Activated CD4-positive, alpha-beta T cell treated with anti-CD3 and anti-CD28 coated beads, Interleukin-2, Interleukin-4, amounts not matched to agents 100 ng/mL and 50 ng/mL, durations not matched to agents 16 hours and 8 hours (primary cell): ENCODE measurements at places on chromosomes 1 and 21.
A peak's percentile ranks its signal among the peaks of the same experiment; 100 is the strongest.

DNA sequence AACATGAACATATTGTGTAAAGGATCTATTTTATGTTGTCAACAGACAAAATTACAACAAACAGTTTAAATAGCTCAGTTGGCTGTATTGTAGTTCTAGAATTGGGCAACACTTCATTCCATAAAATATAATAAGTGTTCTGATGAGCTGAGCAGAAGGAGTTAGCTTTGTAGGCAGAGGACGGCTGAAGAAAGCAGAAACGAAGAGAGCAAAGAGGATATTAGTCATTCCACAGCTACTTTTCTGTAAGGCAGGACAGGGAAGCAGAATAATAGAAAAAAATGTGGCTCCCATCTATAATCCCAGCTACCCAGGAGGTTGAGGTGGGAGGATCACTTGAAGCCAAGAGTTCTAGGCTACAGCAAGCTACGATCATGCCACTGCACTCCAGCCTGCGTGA, 20.2 kb upstream of the IVNS1ABP start:
- no peak for DNase-seq

DNA sequence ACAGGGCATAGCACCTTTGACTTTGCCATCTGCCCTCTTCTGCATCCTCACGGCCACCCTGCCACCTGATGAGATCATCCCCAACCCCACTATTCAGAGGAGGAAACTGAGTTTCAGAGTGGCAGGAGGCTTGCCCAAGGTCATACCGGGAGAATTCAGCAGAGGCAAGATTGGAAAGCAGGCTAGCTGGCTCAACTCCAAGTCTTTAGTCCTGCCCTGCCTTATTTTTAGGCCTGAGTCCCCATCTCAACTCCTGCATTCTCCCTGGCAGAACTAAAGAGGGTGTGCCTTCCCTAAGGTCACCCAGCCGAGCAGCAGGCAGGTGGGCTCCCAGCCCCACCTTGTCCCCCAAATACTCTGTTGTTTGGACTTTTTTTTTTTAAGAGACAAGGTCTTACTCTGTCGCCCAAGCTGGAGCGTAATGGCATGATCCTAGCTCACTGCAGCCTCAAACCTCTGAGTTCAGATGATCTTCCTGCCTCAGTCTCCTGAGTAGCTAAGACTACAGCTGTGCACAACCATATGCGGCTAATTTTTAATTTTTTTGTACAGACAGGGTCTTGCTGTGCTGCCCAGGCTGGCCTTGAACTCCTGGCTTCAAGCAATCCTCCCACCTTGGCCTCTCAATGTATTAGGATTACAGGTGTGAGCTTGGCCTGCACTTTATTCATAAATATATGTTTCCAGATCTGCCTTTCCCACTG, 13.8 kb upstream of the FGR start:
- no peak for DNase-seq

DNA sequence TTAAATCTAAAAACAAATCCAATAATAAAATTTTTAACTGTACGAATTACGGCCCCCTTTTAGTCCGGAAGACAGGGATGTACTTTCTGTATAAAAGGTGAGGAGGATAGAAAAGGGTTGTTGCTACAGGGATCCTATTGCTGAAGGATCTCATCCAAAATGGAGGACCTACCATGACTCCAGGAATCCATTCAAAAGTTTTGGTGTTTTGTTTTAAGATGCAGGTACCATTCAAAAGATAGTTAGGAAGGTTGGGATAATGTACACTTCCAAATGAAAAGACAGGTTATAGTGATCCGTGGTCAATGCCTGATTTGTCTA, 1.3 kb upstream of the ENAH start:
- DNase-seq = no peak

DNA sequence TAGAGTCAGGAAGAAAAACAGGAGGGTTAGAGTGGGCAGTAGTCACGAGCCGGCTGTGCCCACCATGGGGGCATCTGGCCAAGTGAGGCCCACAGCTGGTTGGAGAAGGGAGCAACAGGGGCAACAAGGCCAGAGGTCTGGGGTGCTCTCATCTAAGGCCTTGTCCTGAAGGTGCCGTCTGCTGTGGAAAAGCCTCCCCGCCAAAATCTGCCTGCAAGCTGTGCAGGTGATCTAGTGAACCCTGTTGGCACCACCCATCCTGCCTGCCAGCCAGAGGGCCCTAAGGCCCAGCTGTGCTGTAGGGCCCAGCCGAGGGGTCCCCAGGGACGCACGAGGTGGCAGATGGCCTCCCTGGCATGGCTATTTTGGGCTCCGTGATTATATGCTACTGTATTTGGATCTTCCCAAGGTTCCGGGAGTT, 51.3 kb downstream of the LGR6 start:
- DNase-seq = no peak

DNA sequence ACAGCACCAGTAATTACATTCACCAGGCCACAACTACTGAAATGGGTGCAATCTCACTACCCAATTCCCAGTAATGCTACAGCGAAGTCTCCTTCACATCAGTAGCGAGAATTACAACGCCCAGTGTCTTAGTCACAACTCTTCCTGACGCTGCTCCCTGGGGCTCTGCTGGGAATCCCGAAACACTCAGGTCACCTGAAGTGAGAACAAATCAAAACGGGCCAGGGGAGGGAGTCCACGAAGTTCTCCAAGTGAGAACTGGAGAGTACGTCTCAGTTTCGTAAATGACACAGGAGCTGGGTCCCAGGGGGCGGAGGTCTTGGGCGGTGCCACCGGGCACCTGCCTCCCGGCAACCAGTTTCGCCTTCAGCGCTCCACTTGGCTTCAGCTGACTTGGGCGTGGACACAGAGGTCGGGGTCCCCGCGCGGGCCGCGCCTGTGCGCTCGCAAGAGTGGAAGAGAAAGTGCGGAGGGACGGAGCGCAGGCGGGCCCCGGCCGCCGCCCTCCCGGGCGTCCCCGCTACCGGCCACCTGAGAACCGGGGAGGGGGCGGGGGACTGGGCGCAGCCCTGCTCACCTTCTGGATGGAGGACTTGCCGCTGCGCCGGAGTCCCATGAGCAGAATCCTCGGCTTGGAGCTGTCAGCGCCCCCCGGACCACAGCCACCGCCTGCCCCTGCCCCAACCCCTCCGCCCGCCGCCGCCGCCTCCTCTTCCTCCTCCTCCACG, 575 bp downstream of the RRAGC start:
- DNase-seq = peak; percentile 46

DNA sequence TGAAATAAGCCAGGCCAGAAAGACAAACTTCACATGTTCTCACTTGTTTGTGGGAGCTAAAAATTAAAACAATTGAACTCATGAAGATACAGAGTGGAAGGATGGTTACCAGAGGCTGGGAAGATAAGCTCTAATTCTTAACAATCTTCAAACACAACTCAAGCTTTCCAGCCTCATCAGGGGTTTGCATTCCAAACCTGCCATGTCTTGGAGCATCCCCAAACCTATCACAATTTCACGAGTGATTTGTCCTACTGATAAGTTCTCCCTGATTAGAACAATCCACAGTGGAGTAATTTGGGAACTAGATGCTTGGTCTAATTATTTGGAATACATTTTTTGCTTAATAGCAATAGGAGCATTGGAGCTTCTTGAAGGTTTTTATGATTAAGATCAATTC, 418.5 kb upstream of the PKN2 start:
- no peak for DNase-seq

GRCh38 chr1:165840423-165840822, 13.0 kb downstream of the UCK2 start:
- no peak for DNase-seq

DNA sequence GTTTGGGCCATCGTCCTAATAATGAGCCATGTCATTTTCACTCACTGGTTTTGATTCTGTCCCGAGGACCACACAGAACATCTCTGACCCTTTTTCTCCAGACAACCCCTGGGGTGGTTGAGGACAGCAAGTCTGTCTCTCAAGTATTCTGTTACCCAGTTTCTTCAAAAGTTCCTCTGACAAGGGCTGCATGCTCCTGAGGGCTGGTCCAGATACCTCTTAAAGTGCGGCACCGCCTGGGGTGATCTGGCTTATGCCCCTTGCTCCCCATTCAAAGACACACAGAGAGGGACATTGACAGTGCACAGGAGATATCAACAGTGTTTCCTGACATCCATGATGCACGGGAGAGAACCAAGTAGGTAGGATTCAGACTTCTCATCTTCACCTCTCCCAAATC, 132.9 kb upstream of the EDN2 start:
- DNase-seq = no peak

DNA sequence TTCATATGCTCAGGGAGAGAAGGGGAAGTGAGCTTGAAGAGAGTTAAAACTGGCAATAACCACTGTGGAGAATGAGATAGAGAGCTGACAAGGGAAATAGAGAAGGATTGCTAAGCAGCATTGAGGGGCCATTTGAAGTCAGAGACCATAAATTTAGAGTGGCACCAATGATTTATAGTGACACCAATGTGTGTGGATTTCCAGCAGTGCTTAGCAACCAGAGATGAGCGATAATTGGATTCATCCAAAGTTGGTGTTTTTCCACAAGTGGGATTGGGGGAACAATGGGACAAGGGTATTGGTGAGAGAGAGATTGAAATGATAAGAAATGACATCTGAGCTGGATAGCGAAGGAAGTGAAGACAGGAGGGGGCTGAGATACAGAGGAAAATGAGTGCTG, 114.1 kb downstream of the C1orf94 start:
- DNase-seq = no peak

GRCh38 chr1:63866084-63866483, 92.3 kb downstream of the ROR1 start:
- no peak for DNase-seq

DNA sequence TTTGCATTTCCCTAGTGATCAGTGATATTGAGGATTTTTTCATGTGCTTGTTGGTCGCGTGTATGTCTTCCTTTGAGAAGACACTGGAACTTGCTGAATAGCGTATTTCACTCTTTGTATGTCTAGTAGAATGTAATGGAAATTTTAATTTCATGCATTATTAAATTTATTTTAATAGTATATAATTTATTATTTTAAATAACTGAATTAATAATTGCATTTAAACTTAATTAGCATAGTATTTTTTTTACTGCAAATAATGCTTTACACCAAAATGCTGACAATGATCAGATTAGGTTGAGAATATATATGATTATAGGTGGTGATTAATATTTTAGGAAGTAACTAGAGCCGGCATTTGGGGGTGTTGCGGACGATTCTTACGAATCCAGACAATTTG, 10.5 kb upstream of the MTARC1 start:
- no peak for DNase-seq

- no peak for DNase-seq
Measured at GRCh38 chr21:41779659-41780058, 12.8 kb upstream of the RIPK4 start.

DNA sequence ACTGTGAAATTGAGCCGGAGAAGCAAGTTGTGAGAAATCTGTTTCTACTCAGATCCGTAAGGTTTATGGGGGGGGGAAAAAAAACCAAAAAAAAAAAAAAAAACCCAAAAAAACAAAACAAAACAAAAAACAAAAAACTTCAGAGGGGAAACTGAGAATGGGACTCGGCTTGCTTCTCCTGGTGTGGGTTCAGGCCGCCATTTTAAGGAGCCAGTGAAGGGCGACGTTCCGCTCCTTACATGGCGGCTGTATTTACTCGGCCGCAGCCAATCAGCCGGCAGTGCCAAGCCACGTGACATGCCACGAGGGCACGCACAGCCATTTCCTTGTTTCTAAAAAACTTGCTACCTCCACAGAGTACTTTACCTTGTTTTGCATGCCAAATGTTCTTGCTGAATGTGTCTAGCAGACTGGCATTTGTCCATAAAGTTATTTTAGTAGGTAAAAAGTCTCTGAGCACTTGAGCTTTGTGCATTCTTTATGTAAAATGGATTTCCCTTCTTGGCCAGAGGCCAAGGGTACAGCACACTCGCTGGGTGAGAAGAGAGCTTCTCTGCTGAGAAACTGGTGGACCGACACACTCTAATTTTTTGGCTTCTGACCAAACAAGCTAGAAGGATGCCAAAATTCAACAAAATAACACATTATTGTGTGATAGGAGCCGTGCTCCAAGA, 101.8 kb downstream of the NFIA start:
- no peak for DNase-seq

DNA sequence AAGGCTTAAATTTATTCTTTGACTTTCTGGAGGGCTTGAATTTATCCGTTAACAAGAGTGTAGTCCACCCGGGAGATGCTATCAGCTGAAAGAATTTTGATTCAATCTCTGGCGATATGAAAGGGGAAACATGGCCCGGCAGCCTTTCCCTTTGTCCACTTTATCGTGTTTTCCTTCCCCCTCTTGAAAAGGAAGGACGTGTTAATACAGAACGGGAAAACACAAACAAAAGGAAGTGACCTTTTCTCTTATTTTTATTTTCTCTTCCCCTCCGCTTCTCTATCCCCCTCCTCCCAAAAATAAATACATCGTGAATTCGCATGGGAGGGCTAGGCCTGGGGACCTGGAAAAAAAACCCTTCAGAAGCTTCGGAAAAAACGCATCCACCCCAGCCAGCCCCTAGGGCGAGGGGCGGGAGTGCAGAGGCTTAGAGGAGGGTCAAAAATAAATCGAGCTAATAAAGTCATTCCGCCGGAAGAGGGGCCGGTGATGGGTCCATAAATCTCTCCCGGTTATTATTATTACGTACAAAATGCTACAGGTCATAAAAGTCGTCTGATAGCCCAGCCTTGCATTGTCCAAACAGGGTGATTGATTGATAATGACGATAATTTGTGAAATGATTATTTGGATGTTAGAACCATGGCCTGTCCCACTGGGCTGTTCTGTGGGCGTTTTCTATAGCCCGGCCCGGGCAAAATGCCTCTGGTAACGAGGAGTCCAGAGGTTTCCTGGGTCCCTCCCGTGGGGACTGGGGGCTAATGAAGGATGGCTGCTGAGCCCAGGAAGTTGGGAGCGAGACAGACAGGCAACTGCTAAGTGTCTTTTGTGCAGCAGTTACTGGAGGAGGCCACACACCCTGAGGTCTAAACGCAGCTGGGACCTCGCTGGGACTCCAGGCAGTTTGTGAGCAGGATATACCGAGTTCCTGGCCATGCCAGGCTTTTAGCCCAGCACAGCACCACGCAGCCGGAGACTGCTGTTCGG, 179.4 kb downstream of the PRDM16 start:
- no peak for DNase-seq

- no peak for DNase-seq
Measured at GRCh38 chr1:69707103-69707502, 139.4 kb downstream of the LRRC7 start.

GRCh38 chr1:173555651-173556305, 47.1 kb downstream of the SLC9C2 start:
- DNase-seq = no peak

GRCh38 chr1:177181631-177182291, 11.0 kb downstream of the BRINP2 start:
- peak; percentile 49 for DNase-seq

GRCh38 chr1:107934578-107934977, 30.4 kb downstream of the VAV3 start:
- peak; percentile 14 for DNase-seq
